Cerebellar nuclear complex (tissue), 1 donor: ENCODE measurements at places on chromosomes 3 and 15.

- DNase-seq, result no peak
Measured at GRCh38 chr3:11377719-11378118, 105.5 kb downstream of the ATG7 start.

- no peak for DNase-seq
Measured at GRCh38 chr15:34126522-34126921, 24.6 kb downstream of the PGBD4 start.

DNA sequence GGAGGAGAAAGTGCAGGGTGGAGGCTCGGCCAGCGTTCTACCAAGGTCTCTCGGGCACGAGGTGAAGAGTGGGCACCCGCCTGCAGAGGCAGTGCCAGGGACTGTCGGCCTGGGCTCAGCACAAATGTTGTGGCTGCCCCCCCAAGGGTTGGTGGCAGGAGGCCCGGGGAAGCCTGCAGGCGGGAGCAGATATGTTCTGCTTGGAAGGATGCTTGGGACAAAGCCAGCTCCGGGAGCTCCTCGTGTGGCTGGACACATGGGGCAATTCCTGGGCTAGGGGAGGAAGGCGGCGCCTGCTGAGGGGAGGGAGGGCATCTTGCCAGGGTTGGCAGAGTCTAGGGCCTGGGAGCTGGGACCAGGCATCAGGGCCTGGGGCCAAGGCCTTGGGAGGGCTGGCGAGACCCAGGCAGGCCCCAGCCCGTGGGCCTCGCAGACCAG lies 30.4 kb upstream of the FBLN2 start:
- DNase-seq, result peak; percentile 97

DNA sequence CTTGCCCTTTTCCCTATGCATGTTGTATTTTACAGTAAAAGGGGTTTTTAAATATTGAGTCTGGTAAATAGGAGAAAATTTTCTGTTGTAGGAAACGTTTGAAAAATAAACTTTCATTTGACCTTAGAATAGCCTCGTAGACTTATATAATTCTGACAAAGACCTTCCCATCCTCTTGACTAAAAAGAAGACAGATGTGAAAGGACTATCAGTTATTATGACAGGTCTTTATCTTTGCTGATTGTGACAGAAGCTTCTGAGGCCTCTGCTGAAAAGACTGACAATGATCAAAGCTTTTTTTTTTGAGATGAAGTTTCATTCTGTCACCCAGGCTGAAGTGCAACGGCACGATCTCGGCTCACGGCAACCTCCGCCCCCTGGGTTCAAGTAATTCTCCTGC lies 24.2 kb downstream of the C2CD4A start:
- DNase-seq, result no peak

DNA sequence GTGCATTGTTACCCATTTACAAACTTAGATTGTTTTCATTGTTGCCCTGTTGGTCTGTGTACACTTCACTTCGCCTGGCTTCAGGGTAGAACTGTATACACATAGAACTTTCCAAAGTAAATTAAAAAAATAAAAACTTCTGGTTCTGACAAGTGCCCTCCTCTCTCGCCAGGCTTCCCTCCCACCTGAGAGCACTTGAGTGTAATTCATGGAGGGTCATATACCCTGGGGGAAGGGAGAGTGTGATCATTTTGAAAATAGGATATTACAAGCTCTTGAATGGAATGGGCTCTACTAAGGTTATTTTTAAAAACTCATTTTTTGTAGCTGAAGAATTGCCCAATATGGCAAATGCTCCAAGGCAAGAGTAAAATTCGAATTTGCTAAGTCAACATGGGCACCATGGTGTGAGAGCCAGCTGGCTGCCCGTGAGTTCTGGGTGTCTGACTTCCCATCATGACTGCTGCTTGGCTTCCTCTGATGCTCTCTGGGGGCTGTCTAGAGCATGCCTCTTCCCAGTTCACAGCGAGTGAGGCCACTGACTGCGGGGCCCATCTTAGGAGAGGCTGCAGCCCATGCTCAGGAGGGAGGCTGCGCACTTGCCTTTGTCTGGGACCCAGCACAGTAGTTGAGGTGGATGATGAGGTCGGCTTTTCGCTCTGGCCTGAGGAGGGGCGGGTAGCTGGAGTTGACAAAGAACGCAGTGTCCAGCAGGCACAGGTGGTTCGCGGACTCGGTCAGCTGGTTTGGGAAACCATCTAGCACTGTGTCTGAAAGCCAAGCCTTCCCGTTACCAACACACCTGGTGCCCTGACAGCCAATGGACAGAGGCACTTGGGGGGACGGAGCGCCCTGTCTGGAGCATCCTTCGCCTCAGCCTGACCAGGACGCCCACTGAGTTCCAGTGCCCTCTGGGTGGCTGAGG lies 13.1 kb upstream of the EHD4 start:
- DNase-seq, result no peak

GRCh38 chr3:76702676-76703075 lies 337.2 kb upstream of the ROBO2 start:
- no peak for DNase-seq
